ENCODE measurements at places on chromosomes 11 and 22.

GRCh38 chr11:44823006-44823405 lies 96.2 kb downstream of the TSPAN18 start:
- no peak for DNase-seq

DNA sequence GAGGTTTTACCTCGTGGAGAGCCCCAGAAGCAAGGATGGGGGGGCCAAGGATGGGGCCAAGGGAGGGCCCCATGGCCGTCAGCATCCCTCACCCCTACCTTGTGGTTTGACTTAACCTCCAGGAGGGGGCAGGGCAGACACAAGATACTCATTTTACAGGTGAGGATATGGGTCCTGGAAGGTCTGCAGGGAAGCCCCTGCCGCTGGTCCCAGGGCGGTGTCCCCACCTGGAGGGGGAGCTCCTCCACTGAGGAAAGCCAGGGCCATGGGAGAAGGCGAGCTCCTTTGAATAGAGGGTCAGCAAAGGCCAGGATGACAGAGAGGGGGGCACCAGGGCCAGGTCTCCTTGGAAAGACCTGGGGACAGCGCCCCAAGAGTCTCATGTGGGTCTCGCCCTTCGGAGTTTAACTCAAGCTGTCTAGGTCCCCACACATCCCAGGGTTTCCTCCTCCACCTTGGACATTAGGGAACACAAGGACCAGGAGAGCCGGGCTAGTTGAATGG lies 5.9 kb upstream of the ADORA2A start:
- peak; percentile 27 for DNase-seq

DNA sequence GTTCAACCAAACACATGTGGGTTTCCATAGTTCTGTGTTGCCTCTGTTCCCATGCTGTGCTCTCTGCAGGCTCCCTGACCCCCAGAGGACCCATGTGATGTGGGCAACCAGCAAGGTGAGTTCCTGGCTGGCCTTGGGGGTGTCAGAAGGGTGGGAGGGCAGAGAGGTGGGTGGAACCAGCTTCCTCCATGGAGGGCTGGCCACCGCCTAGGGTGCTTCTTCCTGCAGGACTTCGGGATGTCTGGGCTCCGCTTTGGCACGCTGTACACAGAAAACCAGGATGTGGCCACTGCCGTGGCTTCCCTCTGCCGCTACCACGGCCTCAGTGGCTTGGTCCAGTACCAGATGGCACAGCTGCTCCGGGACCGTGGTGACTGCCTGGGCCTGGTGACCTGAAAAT lies 14.5 kb upstream of the EXT2 start:
- no peak for DNase-seq

GRCh38 chr22:35712672-35713071 lies 5.0 kb upstream of the APOL5 start:
- DNase-seq, result no peak

DNA sequence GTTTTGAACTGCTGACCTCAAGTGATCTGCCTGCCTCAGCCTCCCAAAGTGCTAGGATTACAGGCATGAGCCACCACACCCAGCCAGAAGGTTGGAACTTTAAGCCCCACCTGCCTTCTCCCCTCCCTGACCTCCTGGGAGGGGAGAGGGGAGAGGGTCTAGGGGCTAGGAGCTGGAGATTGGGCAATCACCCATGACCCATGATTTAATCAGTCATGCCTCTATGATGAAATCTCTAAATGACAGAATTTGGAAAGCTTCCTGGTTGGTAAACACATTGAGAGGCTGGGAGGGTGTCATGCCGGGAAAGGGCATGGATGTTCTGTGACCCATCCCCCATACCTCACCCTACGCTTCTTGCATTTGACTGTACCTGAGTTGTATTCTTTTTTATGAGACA lies 17.1 kb upstream of the TFIP11 start:
- no peak for DNase-seq

DNA sequence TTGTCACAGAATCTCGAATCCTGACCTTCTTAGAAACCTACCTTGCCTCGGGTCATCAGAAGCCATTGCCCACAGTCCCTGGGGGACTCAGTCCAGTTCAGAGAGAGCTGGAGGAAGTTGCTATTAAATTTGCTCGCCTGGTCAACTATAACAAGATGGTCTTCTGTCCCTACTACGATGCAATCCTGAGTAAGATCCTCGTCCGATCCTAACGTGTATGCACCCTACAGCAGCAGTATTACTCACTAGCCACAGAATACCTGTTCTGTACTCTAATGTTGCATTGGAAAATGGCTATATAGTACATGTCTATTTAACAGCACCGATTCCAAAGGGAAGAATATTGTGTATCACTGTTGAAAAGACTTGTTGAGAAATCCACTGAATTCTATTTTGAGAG lies 33.1 kb downstream of the TCP11L1 start:
- DNase-seq, result no peak

DNA sequence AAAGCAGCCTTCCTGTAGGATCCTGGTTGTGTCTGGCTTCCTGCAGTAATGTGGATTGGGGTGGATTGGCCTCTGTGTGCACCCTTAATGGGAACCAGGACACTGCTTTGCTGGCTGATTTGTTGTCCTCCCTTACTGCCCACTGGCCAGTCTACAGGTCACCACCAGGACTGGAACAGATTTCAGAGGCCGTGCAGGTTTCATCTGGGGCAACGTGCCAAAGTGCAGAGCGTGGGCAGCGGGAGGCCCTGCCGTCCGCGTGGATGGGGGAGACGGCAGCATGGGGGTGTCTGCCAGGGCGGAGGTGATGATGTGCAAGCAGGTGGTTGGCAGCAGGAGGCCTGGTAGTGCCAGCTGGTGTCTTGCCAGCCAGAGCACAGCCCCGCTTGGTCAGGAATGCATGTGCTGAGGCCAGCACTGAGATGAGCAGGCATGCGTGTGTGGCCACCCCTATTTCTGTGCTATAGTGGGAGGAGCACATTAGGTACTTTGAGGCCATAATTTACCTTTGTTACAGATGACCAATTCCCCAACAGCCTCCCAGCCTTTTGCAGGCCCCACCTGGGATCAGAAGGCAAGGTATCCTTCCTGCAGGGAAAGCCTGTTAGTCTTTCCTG lies 24.3 kb downstream of the BCR start:
- DNase-seq, result no peak

DNA sequence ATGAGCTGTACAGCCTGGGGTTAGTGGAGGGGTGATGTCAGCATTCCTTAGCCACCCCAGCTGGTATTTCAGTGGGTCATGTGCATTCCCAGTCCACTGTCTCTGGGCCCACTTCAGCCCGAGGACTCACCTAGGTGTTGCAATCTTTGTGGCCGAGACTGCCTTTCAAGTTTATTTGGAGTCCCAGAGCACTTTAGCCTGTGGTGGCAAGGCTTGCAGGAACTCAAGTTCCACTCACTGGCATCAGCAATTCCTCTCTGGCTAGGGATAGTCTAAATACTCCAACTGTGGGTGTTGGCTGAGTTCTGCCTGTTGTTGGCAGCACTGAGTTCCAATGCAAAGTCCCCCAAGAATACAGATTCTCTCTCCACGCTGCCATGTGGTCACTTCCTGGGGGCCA lies 191.6 kb upstream of the PGR start:
- no peak for DNase-seq

DNA sequence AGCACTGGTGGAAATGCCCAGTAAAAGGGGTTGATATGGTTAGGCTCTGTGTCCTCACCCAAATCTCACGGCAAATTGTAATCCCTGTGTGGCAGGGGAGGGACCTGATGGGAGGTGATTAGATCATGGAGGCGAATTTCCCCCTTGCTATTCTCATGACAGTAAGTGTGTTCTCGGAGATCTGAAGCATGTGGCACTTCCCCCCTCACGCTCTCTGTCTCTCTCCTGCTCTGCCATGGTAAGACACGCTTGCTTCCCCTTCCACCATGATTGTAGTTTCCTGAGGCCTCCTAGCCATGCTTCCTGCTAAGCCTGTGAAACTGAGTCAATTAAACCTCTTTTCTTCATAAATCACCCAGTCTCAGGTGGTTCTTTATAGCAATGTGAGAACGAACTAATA lies 37.4 kb downstream of the PACSIN2 start:
- DNase-seq, result no peak

DNA sequence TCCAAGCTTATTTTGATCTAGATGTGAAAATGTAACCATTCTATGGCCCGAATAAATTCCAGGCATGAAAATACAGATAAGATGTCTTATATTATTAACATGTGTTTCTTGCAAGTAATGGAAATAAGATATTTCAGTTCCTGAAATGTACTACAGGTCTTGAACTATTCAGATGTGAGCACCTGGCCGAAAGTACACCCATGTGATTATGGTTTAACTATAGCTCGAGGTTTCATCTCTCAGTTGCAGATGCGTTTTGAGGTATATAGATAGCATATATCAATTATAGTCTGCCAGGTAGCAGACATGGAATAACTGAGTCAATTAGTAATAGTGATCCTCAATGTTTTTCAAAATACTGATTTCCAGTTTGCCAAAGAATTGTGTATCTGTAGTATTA lies 68.3 kb downstream of the DDIAS start:
- DNase-seq, result no peak

DNA sequence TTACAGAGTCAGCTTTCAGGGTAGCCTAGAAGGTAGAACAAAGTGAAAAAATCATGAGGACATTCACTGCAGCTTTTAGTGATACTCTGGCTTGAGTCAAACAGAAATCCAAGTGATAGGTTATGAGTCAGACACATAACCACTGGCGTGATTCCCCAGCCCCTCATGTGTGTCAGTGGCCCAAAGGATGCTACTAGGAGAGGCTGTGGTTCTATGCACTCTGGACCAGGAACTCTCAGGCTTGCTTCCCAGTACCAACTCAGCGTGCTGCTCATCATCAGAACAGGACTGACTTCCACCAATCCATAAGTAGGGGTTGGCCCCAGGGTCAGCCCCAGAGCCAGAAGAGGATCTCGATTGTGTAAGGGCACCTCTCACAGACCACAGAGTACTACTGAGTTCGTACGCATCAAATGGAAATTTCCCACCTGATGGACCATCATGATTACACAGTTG lies 116.8 kb downstream of the MED15 start:
- DNase-seq, result no peak

- DNase-seq, result no peak
Measured at GRCh38 chr22:34763496-34763895, 302.5 kb upstream of the ISX start.

DNA sequence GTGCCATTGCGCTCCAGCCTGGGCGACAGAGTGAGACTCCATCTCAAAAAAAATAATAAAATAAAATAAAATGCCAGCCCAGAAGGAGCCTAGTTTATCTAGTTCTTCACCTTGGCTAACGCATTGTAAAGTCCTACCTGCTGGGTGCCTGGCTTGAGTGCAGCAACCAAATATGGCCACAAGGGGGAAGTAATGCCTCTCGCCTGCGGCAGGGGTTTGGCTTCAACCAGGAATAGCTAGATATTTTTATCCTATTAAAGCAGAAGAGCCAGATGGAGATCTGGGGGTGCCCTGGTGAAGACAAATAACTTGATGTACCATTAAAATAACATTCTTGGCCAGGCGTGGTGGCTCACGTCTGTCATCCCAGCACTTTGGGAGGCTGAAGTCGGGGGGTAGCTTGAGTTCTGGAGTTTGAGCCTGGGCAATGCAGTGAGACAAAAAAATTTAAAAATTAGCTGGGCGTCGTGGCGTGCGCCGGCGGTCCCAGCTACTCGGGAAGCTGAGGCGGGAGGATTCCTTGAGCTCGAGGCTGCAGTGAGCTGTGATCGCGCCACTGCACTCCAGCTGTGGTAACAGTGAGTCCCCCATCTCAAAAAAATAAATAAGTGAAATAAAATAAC lies 20.6 kb upstream of the PLEKHB1 start:
- peak; percentile 59 for DNase-seq

GRCh38 chr11:73577496-73577917 lies 20.4 kb downstream of the FAM168A start:
- no peak for DNase-seq

DNA sequence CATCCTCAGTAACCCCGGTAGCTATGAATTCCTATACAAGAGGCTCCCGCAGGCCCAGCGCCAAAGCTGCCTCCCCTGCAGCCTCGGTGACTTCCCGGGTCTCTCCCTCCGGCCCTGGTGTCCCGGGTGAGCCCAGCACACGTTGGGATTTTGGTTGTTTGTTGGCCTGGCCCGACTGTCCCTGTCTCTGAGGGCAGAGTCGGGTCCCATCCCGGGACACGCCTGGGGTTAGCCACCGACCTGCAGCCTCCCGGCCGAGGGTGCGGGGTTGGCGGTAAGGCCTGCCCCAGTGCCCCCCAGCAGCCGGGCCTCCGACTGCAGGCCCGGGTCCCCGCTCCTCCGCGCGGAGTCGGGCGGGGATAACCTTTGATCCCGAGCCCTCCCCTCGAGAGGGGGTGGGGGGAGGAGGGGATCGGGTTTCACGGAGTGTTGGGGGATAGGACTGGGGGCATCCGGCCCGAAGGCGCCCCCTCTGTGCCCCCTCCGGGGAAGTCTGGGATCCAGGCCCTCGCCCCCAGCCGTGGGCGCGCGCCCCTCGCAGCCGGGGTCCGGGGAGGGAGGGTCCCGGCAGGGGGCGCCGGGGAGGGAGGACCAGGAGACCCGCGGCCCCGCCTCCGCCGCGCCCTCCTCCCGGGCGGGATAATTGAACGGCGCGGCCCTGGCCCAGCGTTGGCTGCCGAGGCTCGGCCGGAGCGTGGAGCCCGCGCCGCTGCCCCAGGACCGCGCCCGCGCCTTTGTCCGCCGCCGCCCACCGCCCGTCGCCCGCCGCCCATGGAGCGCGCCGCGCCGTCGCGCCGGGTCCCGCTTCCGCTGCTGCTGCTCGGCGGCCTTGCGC lies at the start of gene FBLN1:
Gene FBLN1, plus strand, starts transcription at position 669 of the 835 bp plus-strand sequence. Its CDS starts 103 bp downstream, at position 772.
- no peak for DNase-seq

DNA sequence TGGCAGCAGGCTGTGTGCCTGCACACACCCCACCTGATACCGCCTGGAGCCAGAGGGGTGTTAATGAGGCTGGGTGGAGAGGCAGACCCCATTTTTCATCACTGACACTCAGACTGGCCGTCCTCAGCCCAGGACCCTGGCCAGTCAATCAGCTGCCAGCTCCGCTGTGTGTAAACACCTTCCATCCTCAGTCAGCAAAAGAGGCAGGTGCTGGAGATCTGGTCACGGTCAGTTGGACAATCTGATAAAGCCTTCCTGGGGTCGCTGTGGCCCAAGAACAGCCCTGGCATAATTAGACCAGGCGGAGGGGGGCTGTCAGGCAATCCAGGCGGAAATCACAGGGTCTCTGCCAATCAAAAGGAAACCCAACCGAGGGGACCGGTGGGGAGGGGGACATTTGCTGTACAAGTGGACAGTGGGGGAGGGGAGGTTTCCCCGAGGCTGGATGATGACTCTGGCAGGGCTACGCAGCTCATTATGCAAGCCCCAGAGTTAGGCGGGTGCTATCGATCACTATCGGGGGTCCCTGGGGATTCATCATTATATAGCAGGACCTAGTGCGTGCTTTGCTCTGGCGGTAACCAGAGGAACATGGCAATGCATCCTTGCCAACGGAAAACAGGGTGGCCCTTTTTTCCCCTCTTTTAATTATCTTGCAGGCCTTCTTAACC lies 72.9 kb downstream of the ABTB2 start:
- DNase-seq, result no peak

GRCh38 chr11:69800278-69800677 lies 18.9 kb downstream of the FGF3 start:
- DNase-seq, result no peak

DNA sequence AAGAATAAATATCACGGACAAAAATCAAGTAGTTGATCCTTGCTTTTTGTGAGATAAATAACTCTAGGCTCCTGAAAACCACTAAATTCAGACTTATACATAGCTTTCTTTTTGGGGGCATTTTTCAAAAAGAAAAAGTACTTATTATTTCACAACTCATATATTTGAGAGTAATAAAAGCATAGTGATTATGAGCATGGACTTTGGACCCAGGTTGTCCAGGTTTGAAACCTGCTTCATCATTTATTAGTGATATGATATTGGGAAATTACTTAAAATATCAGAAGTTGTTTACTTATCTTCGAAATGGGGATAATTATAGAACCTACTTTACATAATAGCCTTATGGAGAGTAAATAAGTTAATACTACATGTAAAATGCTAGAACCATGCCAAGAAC lies 17.0 kb upstream of the LDHAL6A start:
- DNase-seq, result no peak
